H54 (cell line): ENCODE measurements at places on chromosomes 2 and 18.

DNA sequence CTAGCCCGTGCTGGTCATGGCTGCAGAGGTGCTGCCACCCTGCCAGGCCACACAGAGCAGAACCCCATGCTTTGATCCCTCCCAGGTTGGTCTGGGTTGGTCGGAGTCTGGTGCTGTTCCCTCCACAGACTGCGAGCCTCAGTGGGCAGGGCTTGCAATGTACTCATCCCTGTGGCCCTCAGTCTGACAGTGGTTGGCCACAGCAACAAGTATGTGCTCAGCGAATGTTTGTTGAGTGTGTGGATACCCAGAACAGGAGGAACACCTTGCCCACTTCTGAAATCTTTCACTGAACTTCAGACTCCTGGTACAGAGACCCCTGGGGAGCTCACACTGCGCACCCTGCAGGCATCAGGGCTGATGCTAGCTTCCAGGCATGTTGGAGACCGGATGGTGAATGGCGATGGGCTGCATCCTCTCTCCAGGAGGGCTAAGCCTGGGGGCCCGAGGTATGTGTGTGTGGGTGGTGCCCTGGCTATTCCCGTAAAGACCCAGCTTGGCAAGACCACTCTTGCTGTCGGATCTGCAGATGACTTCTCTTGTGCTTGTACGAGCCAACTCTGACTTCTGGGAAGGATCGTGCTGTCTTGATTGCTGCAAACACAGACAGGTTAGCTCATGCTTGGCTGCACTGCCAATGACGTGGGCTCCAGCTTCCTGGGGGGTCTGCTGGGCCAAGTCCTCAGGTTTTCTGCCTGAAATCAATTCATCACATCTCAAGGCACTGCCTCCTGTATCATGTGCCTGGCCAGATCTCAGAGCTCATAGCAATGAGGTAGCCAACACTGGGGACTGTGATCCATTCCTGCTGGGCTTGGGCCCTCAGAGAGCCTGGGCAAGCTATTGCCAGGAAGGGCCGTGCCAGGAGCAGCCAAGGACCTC, 43.7 kb downstream of the RHOB start:
- no peak for DNase-seq

DNA sequence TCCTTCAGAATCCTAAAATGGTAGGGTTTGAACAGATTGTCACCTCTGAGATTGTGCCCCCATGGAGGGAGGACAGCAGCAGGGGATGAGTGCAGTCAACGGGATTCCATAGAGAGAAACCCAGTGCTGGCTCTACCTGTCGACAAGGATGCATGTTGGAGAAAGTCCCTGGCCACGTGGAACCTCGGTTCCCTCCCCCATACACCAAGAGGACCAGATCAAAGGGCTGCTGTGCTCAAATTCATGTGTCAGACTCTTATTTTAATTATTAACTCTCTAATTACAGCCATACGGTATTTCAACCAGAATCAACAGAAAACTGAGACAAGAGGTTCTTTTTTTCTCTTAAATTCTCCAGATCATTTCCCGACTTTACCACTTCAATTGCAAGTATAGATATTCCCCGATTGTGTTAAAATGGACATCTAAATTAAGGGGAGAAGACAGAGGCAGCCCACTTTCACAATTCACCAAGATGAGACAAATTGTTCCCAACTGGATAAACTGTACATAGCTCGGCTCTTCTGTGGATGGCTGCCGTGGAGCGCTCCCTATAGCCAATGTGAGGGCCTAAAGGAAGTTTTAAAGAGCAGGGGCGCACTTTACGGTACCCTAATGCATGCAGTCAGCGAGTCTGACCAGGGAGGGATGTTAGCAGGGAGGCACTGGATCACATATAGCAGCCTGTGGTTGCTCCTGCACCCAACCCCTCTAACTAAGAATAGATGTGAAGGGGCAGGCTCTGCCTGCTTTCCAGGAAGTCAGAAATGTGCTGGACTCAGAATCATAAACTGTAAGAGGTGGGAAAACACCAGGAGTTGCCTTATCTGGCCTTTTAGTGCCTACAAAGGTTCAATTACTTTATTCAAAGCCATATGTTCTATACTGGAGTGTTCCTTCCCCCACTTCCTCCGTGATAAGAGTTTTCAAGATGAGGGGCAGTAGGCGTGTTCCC, 123.1 kb downstream of the CACNB4 start:
- DNase-seq, result no peak

GRCh38 chr2:65607662-65608305, 175.4 kb upstream of the SPRED2 start:
- DNase-seq, result no peak

- DNase-seq, result no peak
Measured at GRCh38 chr2:191797942-191798876, 48.7 kb downstream of the CAVIN2 start.

GRCh38 chr18:43606795-43607194, 329.5 kb upstream of the SYT4 start:
- no peak for DNase-seq

DNA sequence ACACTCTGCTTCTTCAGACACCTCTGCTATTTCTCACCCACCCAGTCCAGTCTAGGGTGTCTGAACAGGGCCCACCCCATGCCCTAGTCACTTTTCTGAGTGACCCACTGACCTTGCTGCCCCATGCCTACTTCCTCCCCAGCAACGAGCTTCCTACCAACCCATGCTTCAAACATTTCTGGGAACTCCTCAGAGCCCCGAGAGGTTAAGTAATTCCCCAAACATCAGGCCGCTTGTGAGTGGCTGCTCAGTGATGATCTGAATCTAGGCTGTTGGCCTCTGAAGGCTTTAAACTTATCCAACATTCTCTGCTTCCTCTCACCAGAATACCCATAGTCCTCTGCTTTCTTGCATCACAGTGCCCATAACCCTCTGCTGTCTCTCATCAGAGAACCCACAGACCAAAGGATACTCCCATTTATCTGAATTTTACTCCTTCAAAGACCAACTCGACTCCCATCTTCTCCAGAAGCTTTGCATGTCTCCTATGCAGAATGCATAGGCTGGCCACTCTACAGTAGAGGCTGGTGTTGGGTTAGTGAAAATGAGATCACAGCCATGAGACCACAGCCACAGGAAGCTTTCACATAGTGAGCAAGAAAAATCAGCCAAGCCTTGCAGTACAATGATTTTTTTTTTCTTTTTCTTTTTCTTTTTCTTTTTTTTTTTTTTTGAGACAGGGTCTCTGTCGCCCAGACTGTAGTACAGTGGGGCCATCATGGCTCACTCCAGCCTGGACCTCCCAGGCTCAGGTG, 309.5 kb upstream of the LYPD1 start:
- no peak for DNase-seq

GRCh38 chr18:71327850-71328249, 1039.0 kb downstream of the SOCS6 start:
- DNase-seq, result no peak

DNA sequence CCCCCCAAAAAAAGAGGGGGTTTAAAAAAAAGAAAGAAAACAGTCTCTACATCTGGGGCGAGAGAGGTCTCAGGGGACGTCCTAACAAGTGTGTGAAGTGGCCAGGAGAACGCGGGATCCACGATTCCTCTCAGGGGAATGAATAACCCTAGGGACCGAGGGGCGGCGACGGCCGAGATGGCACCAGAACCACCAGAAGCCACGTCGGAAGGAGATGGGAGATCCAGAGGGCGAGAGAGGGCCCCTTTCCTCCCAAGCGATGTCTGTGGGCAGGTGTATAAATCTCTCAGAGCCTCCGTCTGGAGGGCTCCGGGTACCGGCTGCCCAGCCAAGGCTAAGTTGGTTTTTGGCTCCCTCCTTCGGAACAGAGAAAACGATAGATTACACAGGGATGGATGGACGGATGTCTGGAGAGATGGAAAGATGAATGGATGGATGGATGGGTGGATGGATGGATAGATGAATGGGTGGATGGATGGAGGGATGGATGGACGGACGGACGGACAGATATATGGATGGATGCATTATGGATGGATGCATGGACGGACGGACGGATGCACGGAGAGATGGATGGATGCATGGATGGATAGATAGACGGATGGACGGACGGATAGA, 1.7 kb downstream of the EPHA4 start:
- no peak for DNase-seq

DNA sequence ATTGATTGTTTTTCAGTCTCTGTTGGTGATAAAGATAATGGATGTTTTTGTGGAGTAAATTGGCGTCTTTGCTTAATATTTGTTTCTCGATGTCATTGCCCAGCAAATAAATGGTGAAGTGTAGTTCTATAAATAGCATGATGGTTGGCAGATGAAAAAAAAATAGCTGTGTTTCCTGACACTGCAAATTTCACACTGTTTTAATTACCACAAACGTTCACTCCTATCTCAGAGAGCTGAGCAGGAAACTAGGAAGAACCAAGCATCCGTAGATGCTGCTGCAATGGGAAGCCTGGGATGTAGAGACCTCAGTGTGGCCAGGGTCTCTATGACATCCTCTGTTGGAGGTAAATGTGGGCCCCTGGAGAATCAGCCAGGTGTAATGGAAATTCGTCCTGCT, 183.2 kb downstream of the CYRIA start:
- no peak for DNase-seq

DNA sequence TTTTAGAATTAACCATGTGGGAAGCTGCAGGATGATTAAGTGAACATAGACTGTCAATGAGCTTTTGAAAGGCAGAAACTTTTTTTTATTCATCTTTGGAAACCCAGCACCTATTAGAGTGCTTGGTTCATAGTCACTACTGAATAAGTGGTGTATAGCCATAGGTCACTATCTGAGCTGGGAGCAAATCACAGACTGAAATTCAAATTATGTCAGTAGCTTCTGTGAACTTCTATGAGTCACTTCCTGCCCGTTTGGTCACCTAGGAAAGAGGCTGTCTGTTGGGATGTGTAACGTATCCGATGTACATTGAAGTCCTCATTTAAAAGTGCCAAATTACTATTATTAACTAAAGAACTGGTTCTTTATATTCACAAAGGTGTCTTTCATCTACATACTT, 20.5 kb upstream of the SLC40A1 start:
- DNase-seq, result no peak

- no peak for DNase-seq
Measured at GRCh38 chr2:71045865-71046548, 22.4 kb upstream of the NAGK start.

- no peak for DNase-seq
Measured at GRCh38 chr18:62420513-62421209, 95.6 kb downstream of the TNFRSF11A start.

- no peak for DNase-seq
Measured at GRCh38 chr2:188219541-188219940, 72.1 kb upstream of the GULP1 start.

- no peak for DNase-seq
Measured at GRCh38 chr18:14937271-14937670, 189.3 kb downstream of the ANKRD30B start.

DNA sequence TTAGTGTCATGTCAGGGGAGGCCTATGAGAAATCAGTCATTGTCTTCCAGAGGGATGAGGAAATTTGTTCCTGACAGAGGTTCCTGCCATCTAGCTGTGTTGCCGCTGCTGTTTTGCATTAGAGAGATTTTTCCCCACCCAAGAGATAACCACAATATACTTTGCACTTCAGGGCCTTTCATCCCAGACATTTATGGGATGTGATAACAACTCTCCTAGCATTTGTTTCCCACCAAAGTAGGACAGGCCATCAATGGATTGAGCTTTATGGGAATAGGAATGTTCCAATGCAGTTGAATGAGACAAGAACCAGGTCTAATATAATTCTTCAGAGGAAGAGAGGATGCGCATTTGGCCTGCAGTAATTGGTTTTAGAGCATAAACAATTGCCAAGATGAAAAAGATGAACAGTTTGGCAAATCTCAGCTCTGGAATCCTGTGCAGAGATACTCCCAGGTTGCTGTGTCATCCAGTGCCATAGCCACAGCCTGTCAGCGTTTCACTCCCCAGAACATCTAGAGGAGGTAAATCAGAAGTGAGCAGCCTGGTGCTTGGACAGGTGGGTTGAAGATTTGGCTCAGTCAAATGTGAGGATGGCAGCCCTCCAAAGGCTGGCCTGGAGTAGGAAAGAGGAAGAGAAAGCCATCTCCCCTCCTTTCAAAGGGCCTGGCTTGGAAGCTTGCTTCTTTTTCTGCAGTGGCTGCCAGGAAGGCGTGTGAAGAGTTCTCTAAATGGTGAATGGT, 93.7 kb upstream of the SETBP1 start:
- no peak for DNase-seq

DNA sequence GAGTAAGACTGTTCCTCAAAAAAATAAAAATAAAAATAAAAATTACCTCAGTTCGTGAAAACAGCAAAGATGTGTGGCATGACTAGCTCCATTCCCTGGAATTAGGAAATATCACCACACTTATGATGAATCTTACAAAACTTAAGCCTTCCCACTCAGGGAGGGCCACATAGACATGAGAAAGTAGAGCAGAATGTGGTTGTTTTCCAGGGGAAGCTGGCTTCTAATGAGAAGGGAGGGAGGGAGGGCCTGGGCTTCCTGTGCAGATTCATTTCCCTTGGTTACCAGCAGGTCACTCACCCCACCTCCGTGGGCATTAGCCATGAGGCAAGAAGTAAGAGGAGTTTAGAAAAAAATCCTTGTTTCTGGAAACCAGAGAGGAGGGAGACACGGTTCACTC, 95.9 kb upstream of the RMDN2 start:
- DNase-seq, result peak; percentile 43

DNA sequence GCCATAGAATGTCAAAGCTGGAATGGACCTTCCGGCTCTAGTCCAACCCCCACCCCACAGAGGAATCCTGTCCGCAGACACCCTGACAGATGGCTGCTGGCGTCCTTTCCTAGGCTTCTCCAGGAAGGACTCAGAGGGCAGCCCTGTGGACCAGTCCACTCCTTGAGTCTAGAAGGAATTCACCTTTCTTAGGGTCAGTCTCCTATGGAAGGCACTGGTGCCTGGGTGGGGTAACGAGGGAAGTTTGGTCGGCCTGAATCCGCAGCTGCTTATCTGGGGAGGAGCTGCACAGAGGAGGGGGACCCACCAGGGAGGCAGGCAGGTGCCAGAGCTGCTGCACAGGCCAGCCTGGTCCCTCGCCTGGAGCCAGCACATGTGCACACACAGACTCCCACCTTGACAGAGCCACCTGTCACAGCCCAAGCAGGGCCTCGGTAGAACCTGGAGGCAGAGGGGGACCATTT, 2.5 kb downstream of the DNMT3A start:
- DNase-seq, result no peak

GRCh38 chr2:240624011-240624949, 1.0 kb upstream of the GPR35 start:
- DNase-seq, result no peak

DNA sequence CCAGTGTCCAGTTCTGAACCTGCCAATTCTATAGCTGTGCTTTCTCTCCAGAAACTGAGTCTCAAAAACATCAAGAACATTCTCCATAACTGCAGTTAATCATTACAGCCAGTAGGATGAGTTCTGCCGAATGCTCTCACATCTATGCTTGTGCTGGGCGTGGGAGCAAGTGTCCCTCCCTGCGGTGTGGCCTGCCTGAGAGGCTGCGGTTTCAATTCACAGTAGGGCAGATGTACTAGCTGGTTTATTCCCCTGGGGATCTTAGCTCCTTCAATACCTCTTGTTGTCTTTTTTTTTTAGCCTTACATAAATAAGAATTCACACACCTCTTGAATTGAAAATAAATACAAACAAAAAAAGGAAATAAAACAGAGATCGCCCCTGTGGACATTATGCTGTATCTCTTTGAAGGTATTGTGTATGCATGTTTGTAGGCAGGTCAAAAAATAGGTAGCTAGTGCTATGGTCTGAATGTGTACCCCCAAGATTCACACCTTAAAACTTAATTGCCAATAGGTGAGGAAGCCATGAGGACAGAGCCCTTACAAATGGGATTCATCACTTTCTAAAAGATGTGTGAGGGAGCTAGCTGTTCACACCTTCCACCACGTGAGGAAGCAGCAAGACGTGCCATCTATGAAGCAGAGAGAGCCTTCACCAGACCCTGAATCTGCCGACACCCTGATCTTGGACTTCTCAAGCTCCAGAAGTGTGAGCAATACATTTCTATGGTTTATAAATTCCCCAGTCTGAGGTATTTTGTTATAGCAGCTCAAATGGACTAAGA, 74.3 kb downstream of the BCL2L11 start:
- DNase-seq, result no peak
